ENCODE measurements at places on chromosomes 13 and 19. TPM values are rescaled to one million over a fixed set of nuclear protein-coding genes. Genes with fewer than 3 reads are reported as not detected.

DNA sequence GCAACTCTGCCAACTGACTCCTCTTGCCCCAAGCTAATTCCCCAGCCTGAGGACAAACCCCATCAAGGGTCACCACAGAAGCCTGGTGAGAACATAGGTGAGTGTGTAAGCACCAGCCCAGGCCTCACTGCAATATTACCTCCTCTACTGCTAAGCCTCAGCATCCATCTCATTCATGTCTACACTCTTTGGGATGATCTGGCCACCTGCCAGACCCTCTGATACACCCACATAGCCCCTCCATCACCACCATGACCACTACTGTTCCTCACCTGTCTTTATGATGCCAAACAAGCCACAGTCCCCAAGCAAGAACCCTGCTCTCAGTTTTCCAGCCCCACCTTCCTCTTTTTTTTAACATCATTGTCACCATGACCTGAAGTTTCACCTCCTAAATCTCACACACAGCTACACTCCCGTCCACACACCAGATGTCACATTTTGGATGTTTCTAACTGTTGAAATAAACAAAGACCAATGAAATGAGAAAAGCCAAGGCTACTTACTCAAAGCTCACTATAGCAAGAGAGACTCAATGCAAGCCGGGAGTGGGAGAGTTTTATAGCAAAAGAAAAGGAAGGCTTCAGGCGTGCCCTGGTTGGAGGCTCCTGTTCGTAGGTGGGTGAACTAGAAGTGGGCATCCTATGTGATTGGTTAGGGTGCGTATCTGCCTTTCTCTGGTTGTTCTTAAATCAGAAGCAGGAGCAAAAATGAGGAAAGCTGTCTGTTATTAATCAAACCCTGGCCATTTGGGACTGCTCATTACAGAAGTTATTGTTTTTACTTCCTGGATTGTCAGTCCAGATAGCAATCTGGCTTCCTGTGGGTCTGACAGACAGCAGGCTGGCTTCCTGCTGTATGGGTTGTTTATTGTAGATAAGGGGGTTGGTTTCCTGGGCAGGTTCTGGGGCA, 2.0 kb downstream of the ZNF792 start:
- peaks cover 27% of the 10 kb centered on the region for H3K36me3 ChIP-seq
- no peaks in the 10 kb centered on the region for H3K27me3 ChIP-seq
- DNase-seq, result no peak
- no peak overlapping the region for H3K4me3 ChIP-seq

ACTMAP gene
- 2.5 TPM for total RNA-seq

MCF2L gene
- total RNA-seq, result 10.2 TPM

TEX101 gene
- total RNA-seq, result 0.53 TPM

LRG1 gene
- total RNA-seq, result 53.0 TPM

DNA sequence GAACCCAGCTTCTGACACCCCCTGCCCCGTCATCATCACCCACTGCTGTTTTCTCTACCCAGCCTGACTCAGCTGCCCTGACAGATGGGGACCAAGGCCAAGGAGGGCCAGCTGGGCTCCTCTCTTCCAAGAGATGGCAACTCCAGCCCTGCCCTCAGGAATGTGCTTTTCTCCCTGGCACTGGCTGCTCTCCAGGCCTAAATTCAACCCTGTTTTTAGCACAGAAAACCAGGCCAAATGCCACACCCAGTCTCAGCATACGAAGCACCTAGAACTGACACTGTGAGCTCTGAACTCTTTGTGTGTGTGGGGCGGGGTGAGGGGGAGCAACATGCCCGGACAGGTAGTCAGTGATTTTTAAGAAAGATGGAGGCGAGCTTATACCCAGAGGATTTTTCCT, 23.4 kb upstream of the IGFL1 start:
- H3K27ac ChIP-seq, result peak overlapping the region; percentile 58
- peaks cover 6% of the 10 kb centered on the region for H3K27me3 ChIP-seq
- no peak overlapping the region for H3K4me3 ChIP-seq
- H3K36me3 ChIP-seq, result no peaks in the 10 kb centered on the region
- H3K4me1 ChIP-seq, result peaks cover 12% of the 10 kb centered on the region
- no peak for DNase-seq

GRCh38 chr13:113041896-113042295, 63.7 kb upstream of the F7 start:
- DNase-seq, result no peak
- H3K27ac ChIP-seq, result no peak overlapping the region
- peaks cover 23% of the 10 kb centered on the region for H3K36me3 ChIP-seq
- no peak overlapping the region for H3K4me3 ChIP-seq
- no peaks in the 10 kb centered on the region for H3K27me3 ChIP-seq

GRCh38 chr19:8607386-8607785, 3.1 kb downstream of the ADAMTS10 start:
- H3K27me3 ChIP-seq, result no peaks in the 10 kb centered on the region
- H3K4me3 ChIP-seq, result no peak overlapping the region
- H3K36me3 ChIP-seq, result peaks cover 24% of the 10 kb centered on the region
- no peak overlapping the region for H3K27ac ChIP-seq

DNA sequence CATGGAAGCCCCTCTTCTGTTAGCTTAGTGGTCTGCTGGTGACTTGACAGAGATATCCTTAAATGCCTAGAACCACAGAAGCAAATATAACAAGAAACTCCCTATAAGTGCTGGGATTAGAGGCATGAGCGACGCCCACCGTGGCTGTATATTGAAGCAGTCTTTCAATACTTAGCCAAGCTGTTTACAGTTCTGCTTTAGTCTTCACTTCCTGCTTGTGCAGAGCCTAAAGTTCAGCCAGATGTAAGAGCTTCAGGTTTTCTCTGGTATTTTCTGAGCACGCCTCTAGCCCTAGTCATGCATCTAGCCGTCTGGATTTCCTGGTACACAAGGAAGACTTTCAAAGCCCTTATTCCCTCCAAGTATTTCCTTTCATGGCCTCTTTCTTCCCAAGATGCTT, 28.5 kb downstream of the TRPM4 start:
- no peak overlapping the region for H3K27ac ChIP-seq
- H3K27me3 ChIP-seq, result no peaks in the 10 kb centered on the region
- no peak overlapping the region for H3K4me3 ChIP-seq
- H3K4me1 ChIP-seq, result no peaks in the 10 kb centered on the region
- no peak for DNase-seq

KCNJ14 gene
- total RNA-seq, result 0.57 TPM

ZNF497 gene
- total RNA-seq, result 1.9 TPM

- DNase-seq, result no peak
- peaks cover 99% of the 10 kb centered on the region for H3K4me1 ChIP-seq
- H3K36me3 ChIP-seq, result peaks cover 10% of the 10 kb centered on the region
- H3K27ac ChIP-seq, result no peak overlapping the region
- H3K4me3 ChIP-seq, result no peak overlapping the region
Observed at GRCh38 chr13:97229699-97230098, 7.6 kb downstream of the MBNL2 start.

MAP3K10 gene
- total RNA-seq, result 10.1 TPM

NKG7 gene
- total RNA-seq, result 2.5 TPM

GRCh38 chr19:57648331-57649003, 15.5 kb downstream of the ZNF211 start:
- H3K36me3 ChIP-seq, result no peaks in the 10 kb centered on the region
- H3K4me1 ChIP-seq, result no peaks in the 10 kb centered on the region
- no peak overlapping the region for H3K27ac ChIP-seq
- no peak for DNase-seq

GSK3A gene
- 15.9 TPM for total RNA-seq

DNA sequence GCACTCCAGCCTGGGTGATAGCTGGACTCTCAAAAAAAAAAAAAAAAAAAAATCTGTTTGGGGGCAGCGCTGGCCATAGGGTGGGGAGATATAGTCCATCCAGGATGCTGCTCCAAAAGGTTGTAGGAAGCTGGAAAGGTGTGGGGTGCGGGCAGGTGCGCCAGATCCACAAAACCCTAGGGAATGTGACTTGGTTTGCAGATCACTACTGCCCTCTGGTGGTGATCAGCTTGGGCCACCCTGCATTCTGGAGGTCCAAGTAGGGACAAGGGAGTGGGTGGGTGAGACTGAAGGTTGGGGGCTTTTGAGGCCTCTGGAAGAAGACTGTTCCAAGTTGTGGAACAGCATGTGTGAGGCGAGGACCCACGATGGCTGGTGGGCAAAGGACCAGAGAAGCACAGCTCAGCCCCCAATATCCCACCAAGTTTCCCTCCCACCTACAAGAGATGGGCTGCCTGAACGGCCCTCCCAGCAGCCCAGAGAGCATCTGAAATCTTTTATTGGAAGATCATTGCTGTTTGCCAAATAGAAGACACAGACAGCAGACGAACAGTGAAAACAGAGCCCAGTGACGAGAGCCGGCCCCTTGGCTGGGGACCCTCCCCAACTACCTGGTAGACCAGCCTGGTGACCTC, 10.4 kb upstream of the TYK2 start:
- H3K27me3 ChIP-seq, result no peaks in the 10 kb centered on the region
- H3K36me3 ChIP-seq, result peaks cover 47% of the 10 kb centered on the region
- H3K4me3 ChIP-seq, result no peak overlapping the region
- H3K4me1 ChIP-seq, result peaks cover 4% of the 10 kb centered on the region
- H3K27ac ChIP-seq, result no peak overlapping the region

GRCh38 chr13:39433651-39434050, 169.3 kb downstream of the LHFPL6 start:
- no peaks in the 10 kb centered on the region for H3K27me3 ChIP-seq
- DNase-seq, result no peak
- H3K27ac ChIP-seq, result no peak overlapping the region
- H3K4me3 ChIP-seq, result no peak overlapping the region
- no peaks in the 10 kb centered on the region for H3K4me1 ChIP-seq

LRRC25 gene
- total RNA-seq, result 10.3 TPM

SLITRK5 gene
- total RNA-seq, result 0.04 TPM

- no peaks in the 10 kb centered on the region for H3K4me1 ChIP-seq
- no peaks in the 10 kb centered on the region for H3K27me3 ChIP-seq
- no peak overlapping the region for H3K4me3 ChIP-seq
- no peak overlapping the region for H3K27ac ChIP-seq
Observed at GRCh38 chr13:110576736-110577476, 15.4 kb upstream of the RAB20 start.

PSG7 gene
- not detected for total RNA-seq

DNA sequence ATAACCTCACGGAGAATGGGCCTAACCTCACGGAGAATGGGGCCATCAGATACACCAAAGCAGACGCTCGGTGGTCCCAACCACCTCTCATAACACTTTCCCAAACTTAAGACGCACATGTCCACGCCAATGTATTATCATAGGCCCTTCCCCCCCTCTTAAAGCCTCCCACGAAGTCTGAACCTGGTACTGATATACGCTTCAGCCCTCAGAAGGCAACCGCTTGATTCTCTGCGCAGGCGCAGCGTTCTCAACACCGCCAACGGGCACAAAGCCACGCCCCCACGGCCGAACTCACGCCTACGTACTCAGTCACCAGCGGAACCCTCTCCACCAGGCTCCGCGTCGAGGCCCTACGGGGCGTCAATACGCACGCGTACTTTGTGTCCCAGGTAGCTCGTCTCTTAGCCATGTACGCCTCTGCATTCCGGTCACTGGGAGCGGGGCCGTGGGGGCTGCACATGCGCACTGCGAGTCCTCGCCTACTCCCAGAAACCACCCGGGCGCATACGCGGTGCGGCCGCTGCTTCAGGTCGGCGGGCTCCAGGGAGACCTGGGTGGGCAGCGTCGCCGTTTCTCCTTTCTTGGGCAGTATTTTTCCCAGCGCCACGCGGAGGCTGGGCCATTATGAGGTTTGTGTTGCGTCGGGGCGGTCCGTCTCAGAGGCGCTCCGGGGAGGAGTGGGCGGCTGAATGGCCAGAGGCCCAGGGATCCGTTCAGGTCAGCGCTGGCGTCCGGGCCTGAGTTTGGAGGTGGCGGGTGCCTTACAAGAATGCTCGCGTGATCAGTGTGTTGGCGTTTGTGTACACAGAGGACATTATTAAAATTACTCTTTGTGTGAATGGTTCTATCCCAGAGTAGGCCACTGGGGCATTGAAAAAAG, 25.3 kb downstream of the ZNF582 start:
- peak overlapping the region; percentile 56 for H3K27ac ChIP-seq
- peaks cover 8% of the 10 kb centered on the region for H3K4me1 ChIP-seq
- peak; percentile 40 for DNase-seq
- H3K27me3 ChIP-seq, result no peaks in the 10 kb centered on the region
- peaks cover 33% of the 10 kb centered on the region for H3K36me3 ChIP-seq
- peak overlapping the region; percentile 76 for H3K4me3 ChIP-seq

- H3K27me3 ChIP-seq, result no peaks in the 10 kb centered on the region
- no peaks in the 10 kb centered on the region for H3K36me3 ChIP-seq
- no peak overlapping the region for H3K4me3 ChIP-seq
- DNase-seq, result no peak
Observed at GRCh38 chr19:6779206-6779605, 6.7 kb downstream of the VAV1 start.

GRCh38 chr13:67238277-67238859, 8.2 kb upstream of the PCDH9 start:
- H3K36me3 ChIP-seq, result no peaks in the 10 kb centered on the region
- H3K4me3 ChIP-seq, result no peak overlapping the region
- no peak for DNase-seq
- no peaks in the 10 kb centered on the region for H3K4me1 ChIP-seq

EPS8L1 gene
- total RNA-seq, result 274 TPM

- H3K27me3 ChIP-seq, result no peaks in the 10 kb centered on the region
- peak overlapping the region; percentile 31 for H3K27ac ChIP-seq
- H3K36me3 ChIP-seq, result no peaks in the 10 kb centered on the region
- H3K4me3 ChIP-seq, result no peak overlapping the region
Observed at GRCh38 chr13:23510544-23510916, 59.7 kb upstream of the TNFRSF19 start.

ZNF530 gene
- total RNA-seq, result 0.70 TPM

DNA sequence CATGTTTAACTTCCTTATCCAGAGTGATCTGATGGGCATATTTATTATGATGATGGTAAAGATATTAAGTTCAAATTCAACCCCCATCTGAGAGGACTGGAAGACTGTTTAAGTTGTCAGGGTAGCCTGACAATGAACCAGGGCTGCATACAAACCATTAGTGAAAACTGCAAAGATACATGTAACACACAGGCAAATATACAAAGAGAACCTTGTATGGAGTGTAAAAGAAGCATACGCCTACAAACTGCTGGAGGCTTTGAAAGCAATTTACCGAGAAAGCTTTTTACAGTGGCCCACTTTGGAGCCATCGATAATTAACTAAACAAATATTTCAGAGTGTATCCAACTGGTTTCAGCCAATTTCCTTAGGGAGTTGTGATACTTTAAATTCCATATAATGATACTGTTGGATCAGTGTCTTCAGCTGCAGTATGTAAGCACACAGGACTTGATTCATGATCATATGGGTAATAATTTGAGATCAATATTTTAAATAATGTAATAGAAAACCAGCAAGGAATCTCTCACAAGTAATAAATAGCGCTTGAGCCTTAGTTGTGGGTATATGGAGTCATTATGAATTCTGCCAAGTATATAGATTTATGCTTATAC, 231.5 kb upstream of the SPRY2 start:
- H3K4me1 ChIP-seq, result peaks cover 6% of the 10 kb centered on the region
- no peak for DNase-seq
- no peaks in the 10 kb centered on the region for H3K36me3 ChIP-seq
- H3K4me3 ChIP-seq, result no peak overlapping the region
- H3K27ac ChIP-seq, result no peak overlapping the region

DNA sequence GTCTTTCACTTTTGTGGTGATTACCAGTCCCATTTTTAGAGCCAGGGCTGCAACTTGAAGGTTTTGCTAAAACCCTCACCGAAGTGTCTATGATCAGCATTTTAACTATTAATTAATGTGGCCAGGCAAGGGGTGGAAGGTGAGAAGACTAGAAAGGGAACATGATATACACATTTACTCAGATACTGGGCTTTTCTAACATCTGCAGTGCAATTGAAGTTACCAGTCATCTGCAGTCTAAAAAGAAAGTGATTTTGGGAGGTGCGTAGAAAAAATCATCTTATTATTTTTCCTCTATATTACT, 481 bp downstream of the ALOX5AP start:
- DNase-seq, result no peak
- no peak overlapping the region for H3K4me3 ChIP-seq
- no peaks in the 10 kb centered on the region for H3K36me3 ChIP-seq
- peaks cover 4% of the 10 kb centered on the region for H3K27me3 ChIP-seq

RNF225 gene
- total RNA-seq, result 5.0 TPM

CYP2B6 gene
- not detected for total RNA-seq
